Stimulated activated CD8-positive, alpha-beta memory T cell treated with anti-CD3 and anti-CD28 coated beads, Interleukin-7, amount 100 ng/mL, for 1 hour (primary cell): ENCODE measurements at places on chromosomes 2 and 18.

DNA sequence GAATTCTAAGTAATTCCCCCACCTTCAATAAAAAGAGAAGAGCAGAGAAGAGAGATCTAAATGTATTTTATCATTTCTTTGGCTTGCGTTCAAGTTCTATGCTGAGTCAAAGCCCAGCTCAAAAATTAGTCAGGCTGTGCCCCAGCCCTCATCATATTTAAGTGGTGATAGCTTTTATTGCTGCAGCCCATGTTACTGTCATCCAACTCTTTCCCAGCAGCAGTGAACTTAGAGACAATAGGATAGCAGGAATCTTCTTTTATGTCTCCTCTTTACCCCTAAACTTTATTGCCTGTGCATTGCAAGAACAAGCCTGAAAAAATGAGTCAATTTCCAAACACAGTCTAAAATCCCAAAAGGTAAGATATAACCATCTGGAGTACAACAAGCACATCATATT, 1599.3 kb upstream of the PIK3C3 start:
- DNase-seq = no peak

- DNase-seq = no peak
These were observed 28.7 kb downstream of the CYP26B1 start for GRCh38 chr2:72118951-72119350.

DNA sequence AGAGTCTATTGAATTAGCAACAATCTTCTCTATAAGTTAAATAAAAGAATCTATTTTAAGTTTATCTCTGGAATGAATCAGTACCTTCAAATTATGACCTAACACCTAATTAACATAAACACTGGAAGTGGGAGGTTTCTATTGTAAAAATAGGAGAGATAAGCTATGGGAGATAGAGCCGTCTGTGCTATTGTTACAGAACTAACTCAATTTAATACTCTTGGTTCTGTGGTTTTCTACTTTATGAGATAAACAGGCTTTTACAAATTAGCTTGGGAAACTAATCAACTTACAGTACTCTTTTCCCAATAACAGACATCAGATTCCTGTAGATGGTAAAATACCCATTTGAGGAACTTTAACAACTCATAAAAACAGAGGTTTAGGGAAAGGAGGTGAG, 25.6 kb upstream of the STAT1 start:
- DNase-seq = no peak

DNA sequence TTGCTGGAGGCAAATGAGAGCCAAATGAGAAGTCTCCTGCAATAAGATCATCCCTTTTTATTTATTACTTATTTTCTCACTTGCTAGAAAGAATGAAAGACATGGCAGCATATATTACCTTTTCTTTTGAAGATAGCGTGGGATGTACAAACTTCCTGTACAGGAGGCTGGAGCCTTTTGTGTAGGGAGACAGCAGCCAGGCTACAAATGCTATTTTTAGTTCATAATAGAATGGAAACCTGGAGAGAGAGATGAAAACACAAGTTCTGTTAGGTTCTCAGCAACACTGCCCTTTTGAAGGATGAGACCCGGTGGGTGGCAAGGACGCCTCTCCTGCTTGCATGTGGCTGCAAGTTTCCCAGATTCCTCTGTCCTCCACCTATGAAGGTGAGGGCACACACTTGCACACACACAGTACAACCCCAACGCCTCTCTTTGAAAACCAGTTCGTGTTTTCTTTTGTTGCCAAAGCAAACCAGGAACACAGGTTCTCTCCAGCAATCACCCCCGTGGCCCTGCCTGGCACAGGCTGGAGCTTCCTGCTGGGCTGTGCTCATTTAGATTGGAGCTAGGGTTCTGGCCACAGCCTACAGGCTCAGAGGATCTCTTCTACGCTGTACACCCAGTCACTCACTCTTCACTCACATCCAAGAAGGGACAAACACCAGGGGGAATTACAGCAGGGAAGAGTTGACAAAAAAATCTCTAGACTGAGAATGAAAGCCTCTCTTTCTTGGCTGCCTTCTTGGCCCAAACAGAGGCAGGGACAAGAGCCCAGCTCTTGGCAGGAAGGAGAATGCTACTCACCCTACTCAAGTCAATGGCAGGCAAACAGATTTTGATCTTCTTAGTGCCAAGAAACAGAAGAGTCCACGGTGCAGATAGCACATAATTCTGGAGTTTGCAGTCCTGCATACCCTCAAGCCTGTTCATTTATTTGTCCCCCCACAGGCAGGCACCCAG, 55.6 kb downstream of the MRPL35 start:
- no peak for DNase-seq
